RKO (cell line): ENCODE measurements at places on chromosomes 5 and 9.

DNA sequence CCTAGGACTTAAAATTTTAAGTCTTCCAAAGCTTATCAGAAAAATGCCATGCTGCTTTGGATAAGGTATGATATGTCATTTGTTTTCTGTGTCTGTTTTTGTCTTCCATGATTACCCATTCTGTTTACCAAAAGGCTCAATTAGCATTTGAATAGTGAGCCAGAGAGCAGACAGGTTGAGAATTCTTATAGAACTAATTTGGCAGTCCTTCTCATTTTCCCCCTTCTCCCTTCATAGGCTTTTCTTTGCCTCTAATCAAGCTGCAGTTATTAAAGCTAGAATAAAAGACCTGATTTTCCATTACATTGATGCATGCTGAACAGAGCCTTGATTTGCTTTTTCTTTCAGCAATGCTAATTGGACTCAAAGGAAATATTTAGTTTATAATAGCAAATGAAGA is 993.0 kb downstream of the MAT2B start:
- DNase-seq: no peak

- DNase-seq: no peak
These were observed 1.1 kb downstream of the SLC6A18 start for GRCh38 chr5:1226231-1226630.

GRCh38 chr9:131598121-131598520 is 52.8 kb downstream of the PRRT1B start:
- DNase-seq: no peak

GRCh38 chr9:124381170-124381945 is 33.9 kb downstream of the PSMB7 start:
- DNase-seq: no peak

DNA sequence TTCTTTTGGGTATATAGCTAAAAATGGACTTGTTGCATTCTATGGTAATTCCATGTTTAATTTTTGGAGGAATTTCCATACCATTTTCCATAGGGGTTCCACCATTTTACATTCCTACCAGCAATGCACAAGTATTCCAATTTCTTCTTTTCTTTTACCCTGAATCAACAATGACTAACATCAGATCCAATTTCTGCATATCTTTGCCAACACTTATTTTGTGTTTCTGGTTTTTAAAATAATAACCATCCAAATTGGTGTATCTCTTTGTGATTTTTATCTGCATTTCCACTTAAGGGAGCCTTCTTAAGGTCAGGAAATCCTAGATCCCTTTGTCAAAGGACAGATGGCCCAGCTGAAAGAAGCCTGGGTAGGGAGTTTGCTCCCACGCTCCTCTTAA is 29.5 kb upstream of the SMU1 start:
- DNase-seq: no peak

- no peak for DNase-seq
These were observed 10.2 kb upstream of the NFIB start for GRCh38 chr9:14323985-14324650.

- no peak for DNase-seq
These were observed 5.5 kb downstream of the CTNND2 start for GRCh38 chr5:11898787-11899186.

DNA sequence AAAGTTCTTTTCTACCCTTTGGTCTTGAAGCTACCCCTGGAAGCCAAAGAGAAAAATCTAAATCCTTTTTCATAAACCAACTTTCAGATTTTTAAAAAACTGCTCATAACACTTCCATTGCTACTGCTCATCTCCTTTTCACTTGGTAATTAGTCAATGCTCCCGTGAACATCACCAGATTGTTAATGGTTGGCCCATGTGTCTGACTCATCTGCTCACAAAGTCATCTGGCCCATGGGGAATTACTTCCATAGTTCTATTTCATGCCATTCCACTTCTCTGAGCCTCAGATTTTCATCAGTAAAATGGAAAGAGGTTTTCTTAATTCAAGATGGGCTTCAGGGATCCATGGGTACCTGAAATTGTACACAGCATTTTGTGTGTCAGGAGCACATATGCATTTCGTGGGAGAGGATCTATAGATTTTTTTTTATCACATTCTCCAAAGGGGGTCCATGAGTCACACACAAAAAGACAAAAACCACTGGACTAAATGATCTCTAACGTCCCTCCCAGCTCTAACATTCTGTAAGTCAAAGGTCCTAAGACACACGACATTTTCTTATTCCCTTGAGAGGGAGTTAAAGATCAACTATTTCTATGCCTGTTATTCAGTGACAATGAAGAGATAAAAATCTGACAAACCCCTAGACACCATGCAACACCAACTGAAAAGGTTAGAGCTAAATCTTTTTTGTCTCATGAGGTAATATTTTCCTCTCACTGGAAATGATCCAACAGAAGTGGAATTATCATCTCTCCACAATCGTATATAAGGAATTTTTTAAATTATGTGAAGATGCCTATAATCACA is 75.4 kb downstream of the TEX10 start:
- no peak for DNase-seq

DNA sequence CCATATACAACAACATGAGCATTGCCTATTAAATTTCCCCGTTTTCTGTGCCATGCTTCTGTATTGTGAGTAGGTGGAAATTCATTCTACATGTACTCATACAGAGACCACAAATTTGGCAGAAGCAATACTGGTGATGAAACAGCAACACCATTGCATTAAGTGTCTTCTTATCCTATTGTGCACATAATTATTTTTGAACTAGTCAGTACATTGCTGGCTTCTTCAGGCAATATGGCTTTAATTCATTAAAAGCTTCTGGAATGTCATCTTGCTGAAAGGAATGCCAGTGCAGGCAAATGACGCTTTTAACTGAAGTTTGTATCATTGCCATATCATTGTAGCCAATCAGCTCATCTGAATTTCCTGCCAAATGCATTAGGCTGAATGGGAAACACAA is 82.6 kb downstream of the KIAA1958 start:
- peak; percentile 28 for DNase-seq

DNA sequence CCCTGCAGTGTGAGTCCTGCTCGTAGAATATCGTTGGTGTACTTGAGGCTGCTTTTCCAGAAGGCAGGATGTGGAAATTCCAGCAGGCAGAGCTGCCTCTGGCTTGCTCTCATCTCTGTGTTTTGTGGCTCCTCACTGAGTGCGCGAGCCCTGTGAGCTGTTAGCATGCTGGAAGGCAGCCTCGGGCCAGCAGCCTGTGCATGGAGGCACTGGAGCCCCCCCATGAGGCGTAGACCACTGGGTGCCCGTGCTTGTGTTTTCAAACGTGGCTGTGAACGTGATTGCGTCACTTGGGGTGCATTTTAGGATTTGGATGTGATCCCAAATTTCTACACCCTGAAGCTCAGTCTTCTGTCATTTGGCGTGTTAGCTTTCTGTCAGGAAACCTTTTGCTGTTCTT is 3.2 kb downstream of the WDR5 start:
- no peak for DNase-seq

DNA sequence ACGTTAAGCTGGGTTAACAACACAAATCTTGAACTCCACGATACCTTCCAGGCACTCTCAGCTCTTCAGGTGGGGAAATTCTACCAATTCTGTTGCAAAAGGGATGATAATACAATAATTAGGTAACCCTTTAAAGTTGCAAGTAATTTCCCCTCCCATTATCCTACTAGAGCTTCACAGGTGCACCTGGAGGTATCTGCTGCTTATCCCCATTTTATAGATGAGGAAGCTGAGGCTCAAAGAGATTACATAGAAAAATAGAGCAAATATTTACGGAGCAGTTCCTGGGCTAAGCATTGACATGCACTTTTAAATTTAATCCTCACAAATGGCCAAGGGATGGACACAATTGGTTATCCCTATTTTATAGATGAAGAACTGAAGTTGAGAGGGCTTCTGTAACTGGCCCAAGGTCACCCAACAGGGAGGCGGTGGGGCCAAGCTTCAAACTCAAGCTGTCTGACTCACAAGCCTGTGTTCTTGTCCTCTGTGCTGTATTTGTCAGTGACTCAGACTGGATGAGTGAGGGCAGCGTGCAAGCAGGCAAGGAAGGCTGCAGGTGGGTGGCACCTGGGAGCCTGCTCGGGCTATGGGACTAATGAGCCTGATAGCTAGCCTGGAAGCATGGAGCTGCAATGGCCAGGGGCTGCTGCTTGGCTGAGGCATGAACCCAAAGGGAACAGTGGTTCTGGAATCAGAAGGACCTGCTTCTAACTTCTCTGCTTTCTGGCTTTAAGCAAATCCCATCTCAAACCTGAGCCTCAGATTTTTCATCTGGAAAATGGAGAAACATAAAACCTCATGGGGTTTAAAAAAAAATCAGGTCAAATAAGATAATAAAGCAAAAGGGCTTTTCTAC is 105.5 kb downstream of the PDE6A start:
- DNase-seq: peak; percentile 57

- DNase-seq: peak; percentile 79
These were observed at the start of gene SEMA4D for GRCh38 chr9:89497978-89498851. TSS of gene SEMA4D (minus strand) at chr9:89498113. CDS start at chr9:89405456, 92,657 bp downstream.

GRCh38 chr9:107112707-107113243 is 170.3 kb upstream of the RAD23B start:
- DNase-seq: no peak

GRCh38 chr9:124420991-124421543 is 5.8 kb upstream of the PSMB7 start:
- DNase-seq: no peak

DNA sequence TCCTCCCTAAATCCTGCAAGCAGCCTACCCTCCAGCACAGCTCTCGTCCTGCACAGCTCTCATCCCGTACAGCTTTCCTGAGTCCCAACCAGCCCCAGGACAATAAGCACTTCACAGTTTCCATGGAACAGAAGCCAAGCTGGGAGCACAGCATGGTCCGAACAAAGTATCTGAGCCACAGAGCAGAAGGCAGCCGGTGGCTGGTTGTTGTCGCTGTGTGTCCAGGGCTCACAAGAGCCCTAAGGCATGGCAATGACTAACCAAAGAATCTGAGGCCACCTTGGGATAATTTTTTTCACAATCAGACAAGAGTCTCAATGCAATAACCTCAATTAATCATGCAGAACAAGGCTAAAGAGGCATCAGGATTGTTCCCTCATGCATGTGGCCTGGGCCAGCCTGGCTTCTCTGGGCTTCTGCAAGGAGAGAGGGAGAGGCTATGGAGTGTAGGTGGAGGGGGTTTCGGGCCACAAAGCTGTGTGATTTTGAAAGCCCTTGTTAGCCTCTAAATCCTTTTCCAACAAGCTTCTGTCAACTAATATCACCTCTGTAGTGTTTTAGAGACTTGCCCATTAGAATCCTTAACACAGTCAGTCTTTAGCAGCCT is 323.4 kb downstream of the PIK3R1 start:
- no peak for DNase-seq
